ENCODE measurements at places on chromosomes 5 and 9.
A peak's percentile ranks its signal among the peaks of the same experiment; 100 is the strongest.

- DNase-seq: peak; percentile 83
Observed at GRCh38 chr9:98775831-98776441, 20.4 kb downstream of the ANKS6 start.

- DNase-seq: no peak
Observed at GRCh38 chr9:71984831-71985281, 73.4 kb downstream of the C9orf85 start.

DNA sequence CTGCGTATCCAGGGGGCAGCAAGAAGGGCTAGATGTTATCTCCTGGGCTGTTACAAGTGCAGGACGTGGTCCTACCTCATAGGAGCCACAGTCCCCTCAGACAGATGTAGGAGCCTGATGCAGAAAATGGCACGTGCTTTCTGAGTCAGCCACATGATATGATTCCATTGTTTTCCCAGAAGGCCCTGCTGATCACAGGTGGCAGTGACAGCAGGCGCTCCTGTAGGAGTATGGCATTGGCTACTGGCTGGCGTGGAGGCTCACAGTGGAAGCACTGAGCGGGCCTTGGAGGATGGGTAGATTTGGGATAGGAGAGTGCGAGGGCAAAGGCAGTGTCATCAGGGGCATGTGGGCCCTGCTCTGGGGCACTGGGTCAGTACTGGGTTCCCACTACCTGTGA is 21.9 kb downstream of the USP20 start:
- DNase-seq: no peak

DNA sequence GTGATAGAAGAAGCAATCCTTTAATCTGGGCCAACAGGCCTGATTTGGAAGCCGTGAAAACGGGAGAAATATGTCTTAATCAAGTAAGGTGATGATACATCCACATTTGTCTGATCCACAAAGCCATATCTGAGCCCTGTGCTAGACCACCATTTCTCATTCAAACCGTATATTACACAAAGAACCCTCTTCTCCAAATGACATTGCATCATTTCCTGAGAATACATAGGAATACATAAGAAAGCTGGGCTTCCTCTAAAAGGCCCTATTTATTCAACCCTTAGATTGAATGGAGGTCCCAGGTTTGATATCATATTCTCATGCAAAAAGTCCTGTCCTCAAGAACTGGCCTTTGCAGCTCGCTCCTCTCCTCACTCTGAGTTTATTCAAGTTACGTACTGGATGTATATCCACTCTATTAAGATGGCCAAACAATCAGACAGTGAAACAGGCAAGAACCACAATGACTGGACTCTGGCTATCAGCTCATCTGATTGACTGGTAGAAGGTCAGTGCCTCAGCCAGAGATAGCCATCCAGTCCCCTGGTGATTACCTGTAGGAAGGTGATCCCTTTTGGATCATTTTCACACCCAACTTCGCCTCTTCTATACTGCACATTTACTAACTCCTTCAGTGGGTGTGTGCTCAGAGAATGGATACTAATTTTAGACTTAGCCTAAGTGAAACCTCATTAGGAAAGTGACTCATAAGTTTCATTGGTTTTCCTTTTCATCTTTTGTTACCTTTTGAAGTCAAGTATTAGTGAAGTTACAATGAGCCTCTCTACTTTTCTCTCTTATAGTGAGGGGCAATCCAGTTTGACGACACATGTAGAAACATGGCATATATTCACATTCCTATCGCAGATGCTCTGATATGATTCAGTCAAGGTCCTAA is 167.6 kb upstream of the WWC1 start:
- DNase-seq: no peak

DNA sequence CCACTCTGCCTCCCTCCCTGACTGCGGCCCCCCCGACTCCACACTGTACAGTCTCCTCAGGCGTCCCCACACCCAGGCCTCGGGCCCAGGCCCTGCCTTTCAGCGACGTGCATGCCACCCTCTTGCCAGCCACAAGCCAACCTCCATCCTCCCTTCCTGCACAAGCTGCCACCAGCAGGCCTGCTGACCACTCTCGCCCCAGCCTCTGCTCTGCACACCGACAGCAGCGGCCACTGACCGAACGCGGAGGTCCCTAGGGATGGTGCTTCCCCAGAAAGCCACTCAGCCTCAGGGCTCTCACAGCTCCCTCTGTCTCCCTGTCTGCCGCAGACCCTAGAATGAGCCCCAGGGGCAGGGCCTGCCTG is 18.6 kb downstream of the LMAN2 start:
- no peak for DNase-seq

DNA sequence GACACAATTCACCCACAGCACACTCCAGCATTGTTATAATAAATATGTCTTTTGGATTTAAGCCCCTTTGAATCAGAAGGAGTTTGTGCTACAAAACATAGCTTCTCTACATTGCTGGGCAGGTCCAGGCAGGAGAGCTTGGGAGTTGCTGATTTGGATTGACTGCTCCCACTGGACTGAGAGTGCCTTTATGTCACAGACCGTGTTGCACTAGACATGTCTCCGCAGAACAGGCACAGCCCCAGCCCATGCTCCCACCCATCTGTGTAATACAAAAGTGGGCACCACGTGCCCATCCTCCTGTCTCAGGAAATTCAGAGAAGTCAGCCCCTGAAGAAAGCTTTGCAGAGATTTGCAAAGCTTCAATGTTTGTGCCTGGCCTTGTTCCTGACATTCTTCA is 117.1 kb downstream of the MED10 start:
- no peak for DNase-seq

DNA sequence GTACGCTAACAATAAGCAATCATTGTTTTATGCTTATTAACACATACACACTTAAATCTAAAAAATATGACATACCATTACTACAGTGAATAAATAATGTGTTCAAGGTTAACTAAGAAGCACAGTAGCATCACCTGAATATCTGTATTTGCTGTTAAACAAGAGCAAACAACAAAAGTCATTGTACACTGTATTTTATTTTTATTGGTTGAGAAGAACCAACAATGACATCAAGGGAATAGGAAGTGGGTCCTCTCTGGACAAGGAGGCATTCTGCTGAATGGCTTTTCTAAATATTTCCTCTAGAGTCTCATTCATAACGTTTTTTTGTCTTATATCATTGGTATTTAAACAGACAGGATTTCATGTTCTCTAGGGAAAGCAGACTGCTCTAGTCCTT is 460.4 kb downstream of the CDH9 start:
- no peak for DNase-seq

- DNase-seq: no peak
Observed at GRCh38 chr9:131620764-131621520, 75.6 kb downstream of the PRRT1B start.

DNA sequence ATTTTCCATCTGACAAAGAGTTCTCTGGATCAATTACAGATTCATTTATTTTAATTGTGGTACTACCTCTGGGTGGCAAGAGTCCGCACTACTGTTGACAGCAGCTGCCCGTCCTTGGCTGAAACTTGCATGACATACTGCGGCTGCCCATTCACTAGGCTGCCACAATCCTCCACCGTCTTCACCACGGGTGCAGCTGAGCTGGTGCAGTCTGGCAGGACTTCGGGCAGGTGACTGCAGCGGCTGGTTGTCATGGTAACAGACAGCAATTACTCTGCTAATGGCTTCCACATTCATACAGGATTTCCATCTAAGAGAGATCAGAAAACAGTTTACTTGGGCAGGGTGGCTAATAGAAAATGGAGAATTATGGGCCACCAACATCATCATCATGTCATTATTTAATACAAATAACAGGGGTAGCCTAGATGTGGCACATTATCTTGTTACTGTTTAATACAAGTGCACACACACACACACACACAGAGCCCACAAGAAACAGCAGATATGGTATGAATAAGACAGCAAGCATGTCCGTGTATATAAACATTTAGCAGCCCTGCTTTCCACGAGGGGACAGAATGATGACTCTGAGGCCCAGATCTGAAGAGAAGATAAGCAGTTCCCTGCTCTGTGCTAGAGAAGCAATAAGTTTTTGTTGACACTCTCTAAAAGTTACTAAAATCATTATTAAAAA is 112.3 kb downstream of the MARCHF3 start:
- DNase-seq: no peak
